ENCODE measurements at places on chromosomes 16 and 17. TPM values are rescaled to one million over a fixed set of nuclear protein-coding genes. Genes with fewer than 3 reads are reported as not detected.

DNA sequence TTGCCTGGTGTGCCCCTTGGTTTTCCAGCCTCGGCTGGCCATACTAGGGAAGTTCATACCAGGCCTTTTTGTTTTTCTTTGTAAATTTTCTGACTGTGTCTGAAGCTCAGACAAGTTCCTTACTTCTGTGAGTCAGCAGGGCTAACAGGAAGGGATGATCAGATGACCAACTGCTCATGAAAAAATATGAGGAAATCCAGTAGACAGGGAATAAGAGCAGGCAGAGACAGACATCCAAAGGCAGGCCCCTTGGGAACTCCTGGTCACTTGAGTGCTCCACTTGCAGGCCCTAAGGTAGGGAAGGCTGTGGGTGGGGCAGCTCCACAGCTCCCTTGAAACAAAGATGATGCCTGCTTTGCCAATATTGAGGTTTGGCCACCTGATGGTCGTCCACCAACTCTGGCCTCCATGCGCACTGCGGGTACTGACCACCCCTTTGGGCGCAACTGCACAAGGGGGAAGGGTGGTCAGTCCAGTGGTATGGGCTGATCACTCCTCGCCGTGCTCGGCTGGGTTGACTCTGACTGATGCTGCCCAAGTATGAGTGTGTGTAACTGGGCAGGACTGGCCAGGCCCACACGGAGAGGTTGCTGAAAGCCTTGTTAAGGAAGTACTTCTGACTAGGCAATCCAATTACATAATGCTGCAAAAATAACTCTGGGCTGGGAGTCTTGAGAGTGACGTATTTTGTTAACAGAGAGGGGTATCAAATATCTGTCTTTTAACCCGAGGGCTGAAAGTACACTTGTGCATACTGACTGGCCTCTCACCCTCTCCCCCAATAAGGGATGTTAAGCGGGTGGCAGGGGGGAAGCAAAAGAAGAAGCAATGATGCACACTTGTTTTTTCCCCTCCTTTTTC lies 20.8 kb upstream of the ZFHX3 start:
- no peaks in the 10 kb centered on the region for H3K27me3 ChIP-seq
- no peaks in the 10 kb centered on the region for H3K36me3 ChIP-seq
- peak overlapping the region; percentile 100 for H3K27ac ChIP-seq
- H3K4me3 ChIP-seq: no peak overlapping the region
- DNase-seq: peak; percentile 93

GRCh38 chr16:85858984-85859817 lies 39.8 kb upstream of the IRF8 start:
- no peaks in the 10 kb centered on the region for H3K36me3 ChIP-seq
- H3K27me3 ChIP-seq: no peaks in the 10 kb centered on the region
- no peak for DNase-seq
- H3K27ac ChIP-seq: no peak overlapping the region

- no peaks in the 10 kb centered on the region for H3K4me1 ChIP-seq
- no peaks in the 10 kb centered on the region for H3K27me3 ChIP-seq
- H3K27ac ChIP-seq: no peak overlapping the region
- DNase-seq: no peak
- no peak overlapping the region for H3K4me3 ChIP-seq
- H3K36me3 ChIP-seq: no peaks in the 10 kb centered on the region
These were observed 121.2 kb downstream of the SNX11 start for GRCh38 chr17:48228720-48229119.

GRCh38 chr16:86492961-86493629 lies 17.2 kb upstream of the FOXF1 start:
- H3K4me3 ChIP-seq: no peak overlapping the region
- no peaks in the 10 kb centered on the region for H3K27me3 ChIP-seq
- H3K36me3 ChIP-seq: no peaks in the 10 kb centered on the region
- no peaks in the 10 kb centered on the region for H3K4me1 ChIP-seq
- no peak overlapping the region for H3K27ac ChIP-seq

GRCh38 chr17:70929226-70929625 lies 759.9 kb downstream of the KCNJ2 start:
- no peaks in the 10 kb centered on the region for H3K36me3 ChIP-seq
- DNase-seq: no peak
- H3K27me3 ChIP-seq: no peaks in the 10 kb centered on the region

DNA sequence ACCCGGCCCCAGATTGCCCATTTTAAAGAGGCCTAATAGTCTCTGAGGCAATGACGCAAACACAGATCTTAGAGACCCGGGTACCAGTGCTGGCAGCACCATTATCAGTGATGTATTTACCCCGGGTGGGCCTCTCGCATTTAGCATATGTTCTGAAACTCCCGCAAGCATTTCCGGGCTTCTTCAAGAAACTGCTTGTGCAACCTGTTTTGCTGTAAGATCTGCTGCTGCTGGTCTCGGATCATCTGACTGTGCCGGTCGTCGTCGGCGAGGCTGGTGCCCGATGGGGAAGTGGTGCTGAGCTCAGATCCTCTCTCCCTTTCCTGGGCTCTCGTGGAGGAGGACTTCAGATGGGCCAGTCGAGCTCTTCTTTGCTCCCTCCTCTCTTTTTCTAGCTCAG lies 12.5 kb downstream of the CEP295NL start:
- no peak for DNase-seq
- no peak overlapping the region for H3K27ac ChIP-seq
- H3K4me1 ChIP-seq: no peaks in the 10 kb centered on the region
- no peaks in the 10 kb centered on the region for H3K36me3 ChIP-seq
- H3K27me3 ChIP-seq: no peaks in the 10 kb centered on the region

CNGB1 gene
- not detected for polyA plus RNA-seq

GRCh38 chr16:20763461-20764232 lies at the start of gene ACSM3:
Gene ACSM3, plus strand, starts transcription at chr16:20764014. Its CDS starts 6,021 bp downstream, at chr16:20770035.
- H3K36me3 ChIP-seq: no peaks in the 10 kb centered on the region
- H3K27me3 ChIP-seq: no peaks in the 10 kb centered on the region
- H3K4me3 ChIP-seq: peak within 1 kb of the TSS; percentile 46
- H3K4me1 ChIP-seq: no peaks in the 10 kb centered on the region
- DNase-seq: no peak

TRAPPC2L gene
- 54.1 TPM for polyA plus RNA-seq

All from aorta (tissue), 5 donors.